ENCODE measurements at places on chromosomes 3 and 15.

GRCh38 chr15:94930441-94930840, 699.1 kb downstream of the MCTP2 start:
- H3K27ac ChIP-seq = no peak overlapping the region
- H3K4me1 ChIP-seq = no peaks in the 10 kb centered on the region
- no peaks in the 10 kb centered on the region for H3K36me3 ChIP-seq
- DNase-seq = no peak
- no peak overlapping the region for H3K4me3 ChIP-seq
- H3K27me3 ChIP-seq = no peaks in the 10 kb centered on the region

- no peak for DNase-seq
- H3K36me3 ChIP-seq = no peaks in the 10 kb centered on the region
- H3K27me3 ChIP-seq = no peaks in the 10 kb centered on the region
- no peak overlapping the region for H3K4me3 ChIP-seq
Observed at GRCh38 chr3:61008998-61009380, 242.3 kb downstream of the FHIT start.

GRCh38 chr3:58065700-58066167, 57.5 kb downstream of the FLNB start:
- H3K27me3 ChIP-seq = no peaks in the 10 kb centered on the region
- no peak overlapping the region for H3K27ac ChIP-seq
- H3K36me3 ChIP-seq = no peaks in the 10 kb centered on the region
- no peak overlapping the region for H3K4me3 ChIP-seq
- H3K4me1 ChIP-seq = peaks cover 2% of the 10 kb centered on the region

DNA sequence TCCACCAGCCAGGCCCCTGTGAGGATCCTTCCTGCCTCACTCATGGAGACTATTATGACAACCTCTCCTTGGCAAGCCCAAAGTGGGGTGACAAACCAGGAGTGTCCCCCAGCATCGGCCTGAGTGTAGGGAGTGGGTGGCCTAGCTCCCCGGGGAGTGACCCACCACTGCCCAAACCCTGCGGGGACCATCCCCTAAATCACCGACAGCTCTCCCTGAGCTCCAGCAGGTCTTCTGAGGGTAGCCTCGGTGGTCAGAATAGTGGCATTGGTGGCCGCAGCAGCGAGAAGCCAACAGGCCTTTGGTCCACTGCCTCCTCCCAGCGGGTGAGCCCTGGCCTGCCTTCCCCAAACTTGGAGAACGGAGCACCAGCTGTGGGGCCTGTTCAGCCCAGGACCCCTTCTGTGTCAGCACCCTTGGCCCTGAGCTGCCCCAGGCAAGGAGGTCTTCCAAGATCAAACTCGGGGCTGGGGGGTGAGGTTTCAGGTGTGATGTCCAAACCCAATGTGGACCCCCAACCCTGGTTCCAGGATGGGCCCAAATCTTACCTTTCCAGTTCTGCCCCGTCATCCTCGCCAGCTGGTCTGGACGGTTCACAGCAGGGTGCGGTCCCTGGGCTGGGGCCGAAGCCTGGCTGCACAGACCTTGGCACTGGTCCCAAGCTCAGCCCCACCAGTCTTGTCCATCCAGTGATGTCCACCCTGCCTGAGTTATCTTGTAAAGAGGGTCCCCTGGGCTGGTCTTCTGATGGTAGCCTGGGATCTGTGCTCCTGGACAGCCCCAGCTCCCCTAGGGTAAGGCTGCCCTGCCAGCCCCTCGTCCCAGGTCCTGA, 1.0 kb downstream of the LIMD1 start:
- DNase-seq = no peak
- H3K4me3 ChIP-seq = peak overlapping the region; percentile 89
- H3K27me3 ChIP-seq = peaks cover under 1% of the 10 kb centered on the region
- peaks cover 46% of the 10 kb centered on the region for H3K36me3 ChIP-seq
- H3K4me1 ChIP-seq = peaks cover 69% of the 10 kb centered on the region
- peak overlapping the region; percentile 40 for H3K27ac ChIP-seq

- no peak overlapping the region for H3K4me3 ChIP-seq
- DNase-seq = no peak
- H3K36me3 ChIP-seq = no peaks in the 10 kb centered on the region
- H3K27me3 ChIP-seq = no peaks in the 10 kb centered on the region
Observed at GRCh38 chr3:143276592-143276991, 157.0 kb downstream of the CHST2 start.

Measured in activated CD4-positive, alpha-beta memory T cell treated with anti-CD3 and anti-CD28 coated beads, Interleukin-2, amount 10 ng/mL, durations not matched to agents 7 days and 5 days (primary cell).